ENCODE measurements at places on chromosomes 11 and 22.
A peak's percentile ranks its signal among the peaks of the same experiment; 100 is the strongest.

- no peak for DNase-seq
Observed at GRCh38 chr22:30511911-30512310, 6.4 kb upstream of the SEC14L4 start.

GRCh38 chr11:110479108-110480101, 49.7 kb downstream of the FDX1 start:
- peak; percentile 48 for DNase-seq

DNA sequence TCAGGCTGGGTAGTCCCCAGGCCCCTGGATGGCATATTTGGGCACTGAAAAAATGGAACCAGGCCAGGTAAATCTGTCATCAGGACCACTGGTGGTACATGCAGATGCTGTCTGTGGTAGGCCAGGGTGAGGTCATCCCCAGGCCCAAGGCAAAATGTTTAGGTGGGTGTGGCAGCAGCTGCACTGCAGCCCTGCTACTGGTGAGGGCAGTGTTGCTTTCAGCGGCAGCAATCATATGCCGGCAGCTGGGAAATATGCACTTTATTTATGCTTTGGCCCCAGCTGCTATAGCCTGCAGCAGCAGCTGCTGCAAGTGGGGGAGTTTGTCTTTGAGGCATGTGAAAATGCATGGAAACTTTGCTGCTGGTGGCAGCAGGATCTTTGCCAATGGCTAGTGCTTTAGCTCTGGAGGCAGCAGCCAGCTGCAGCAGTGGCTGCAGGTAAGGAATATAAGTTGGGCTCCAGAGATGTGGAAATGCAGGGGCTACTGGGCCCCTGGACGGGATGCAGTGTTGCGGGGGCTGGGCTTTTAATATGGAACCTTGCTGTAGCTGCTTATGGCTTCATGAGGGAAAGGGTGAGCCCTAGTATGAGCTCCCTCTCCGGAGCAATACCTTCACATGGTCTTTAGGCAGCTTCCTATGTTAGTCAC, 365.7 kb upstream of the CADM1 start:
- DNase-seq, result peak; percentile 84

- DNase-seq, result no peak
Observed at GRCh38 chr11:72773291-72773690, 20.6 kb downstream of the STARD10 start.

- peak; percentile 17 for DNase-seq
Observed at GRCh38 chr11:128053981-128054931, 533.1 kb downstream of the ETS1 start.

GRCh38 chr11:15931497-15931896, 424.8 kb downstream of the SOX6 start:
- DNase-seq, result no peak

- no peak for DNase-seq
Observed at GRCh38 chr11:69351460-69351859, 57.5 kb downstream of the MYEOV start.

DNA sequence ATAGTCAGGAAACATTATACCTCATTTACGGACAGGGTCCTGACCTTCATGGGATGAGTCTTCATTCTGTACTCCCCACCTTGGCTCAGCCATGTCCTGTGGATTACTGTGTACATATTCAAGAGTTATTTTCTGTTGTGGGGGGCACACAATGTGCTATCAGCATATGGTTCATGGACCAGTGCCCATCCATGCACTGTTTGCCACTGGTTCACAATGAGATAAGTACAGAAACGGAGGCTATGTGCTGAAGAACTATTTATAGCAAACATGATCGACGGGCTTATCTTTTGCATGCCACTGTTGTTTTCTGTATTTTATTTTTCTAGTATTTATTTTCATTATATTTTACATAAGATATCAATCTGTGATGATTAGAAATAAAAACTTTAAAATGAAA, 56.4 kb upstream of the CCDC89 start:
- no peak for DNase-seq

DNA sequence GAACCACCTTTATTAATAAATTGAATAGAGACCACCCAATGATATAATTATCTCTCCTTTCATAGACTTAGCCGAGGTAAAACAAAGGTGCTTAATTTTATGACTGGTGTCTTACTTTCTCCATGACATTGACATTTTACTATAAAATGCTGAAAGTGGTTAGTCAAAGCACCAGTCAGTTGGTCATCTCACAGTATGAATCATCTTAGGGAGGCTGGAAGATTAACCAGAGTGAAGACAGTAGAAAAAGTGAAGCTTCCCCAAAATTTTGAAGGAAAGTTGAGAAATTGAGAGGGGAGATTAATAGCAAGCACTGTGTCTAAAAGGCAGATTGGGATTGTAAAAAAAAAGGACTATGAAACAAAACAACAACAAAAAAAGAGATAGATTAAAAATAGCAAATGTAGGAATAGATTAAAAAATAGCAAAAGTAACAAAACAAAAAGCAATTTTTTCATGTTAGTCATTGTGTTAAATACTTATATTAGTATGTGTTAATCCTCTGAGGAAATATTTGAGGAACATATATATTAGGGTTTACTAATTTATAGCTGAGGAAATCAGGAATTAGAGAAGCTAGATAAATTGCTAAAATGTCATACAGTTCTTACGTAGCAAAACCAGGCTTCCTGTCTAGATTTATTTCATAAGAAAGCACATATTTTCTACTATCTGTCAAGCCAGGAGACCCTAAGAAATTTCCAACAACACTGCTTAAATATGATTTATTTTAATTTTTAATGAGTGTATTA, 557.3 kb upstream of the ANO5 start:
- no peak for DNase-seq

GRCh38 chr11:100903284-100903683, 216.2 kb downstream of the ARHGAP42 start:
- DNase-seq, result no peak

DNA sequence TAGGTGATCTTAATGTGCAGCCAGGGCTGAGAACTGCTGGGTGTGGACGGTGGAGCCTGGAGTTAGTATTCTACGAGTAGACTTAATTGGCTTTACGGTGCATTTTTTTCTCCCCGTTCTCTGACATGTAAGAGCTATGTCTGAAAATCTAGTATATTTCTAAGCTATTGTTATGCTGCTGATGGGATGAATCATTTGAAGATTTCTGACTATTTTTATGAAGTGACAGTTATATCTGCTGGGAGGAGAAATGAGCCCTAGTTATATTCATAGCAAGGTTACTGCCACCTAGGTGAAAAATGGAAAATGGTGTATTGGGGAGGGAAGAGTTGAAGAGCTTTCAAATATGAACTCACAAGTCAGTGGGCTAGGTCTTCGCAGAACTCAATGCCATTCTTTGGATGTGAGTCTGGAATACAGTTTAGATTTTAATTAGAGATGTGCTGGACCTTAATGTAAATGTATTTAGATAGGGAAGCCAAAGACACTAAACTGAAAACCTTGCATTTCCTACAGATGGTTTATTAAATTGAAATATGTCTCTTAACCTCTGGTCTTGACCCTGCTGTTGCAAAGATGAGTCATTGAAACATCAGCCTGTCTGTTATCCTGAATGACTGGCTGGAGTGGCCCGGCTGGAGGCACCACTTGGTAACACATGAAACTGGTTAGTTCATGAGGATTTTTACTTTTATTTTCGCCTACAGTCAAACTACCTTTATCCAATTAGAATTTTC, 293.7 kb downstream of the DDX10 start:
- no peak for DNase-seq

GRCh38 chr11:125701858-125702621, 21.4 kb upstream of the ACRV1 start:
- DNase-seq, result no peak

GRCh38 chr11:14058061-14058460, 95.5 kb downstream of the SPON1 start:
- no peak for DNase-seq

- DNase-seq, result no peak
Observed at GRCh38 chr11:2731130-2732125, 31.6 kb upstream of the KCNQ1OT1 start.

GRCh38 chr11:28860893-28861292, 752.7 kb downstream of the METTL15 start:
- DNase-seq, result no peak

DNA sequence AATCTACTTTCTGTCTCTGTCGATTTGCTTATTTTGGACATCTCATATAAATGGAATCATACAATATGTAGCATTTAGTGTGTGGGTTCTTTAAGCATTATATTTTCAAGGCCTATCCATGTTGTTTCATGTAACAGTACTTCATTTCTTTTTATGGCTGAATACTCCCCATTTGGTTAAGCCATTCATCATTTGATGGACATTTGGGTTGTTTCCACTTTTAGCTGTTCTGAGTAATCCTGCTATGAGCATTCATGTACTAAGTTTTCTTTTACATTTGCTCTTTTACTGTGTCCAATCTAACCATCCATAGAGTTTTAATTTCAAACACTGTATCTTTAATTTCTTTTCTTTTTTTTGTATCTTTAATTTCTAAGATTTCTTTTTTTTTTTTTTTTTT, 55.6 kb upstream of the SPTBN2 start:
- no peak for DNase-seq

GRCh38 chr22:46088541-46089311, 61.6 kb upstream of the PPARA start:
- DNase-seq, result no peak

- no peak for DNase-seq
Observed at GRCh38 chr11:120061036-120061760, 76.7 kb downstream of the TRIM29 start.

- DNase-seq, result no peak
Observed at GRCh38 chr22:19991645-19992451, 24.8 kb downstream of the ARVCF start.

- no peak for DNase-seq
Observed at GRCh38 chr11:76206077-76206326, 300 bp downstream of the WNT11 start.

- DNase-seq, result peak; percentile 8
Observed at GRCh38 chr22:46469711-46470110, 67.7 kb downstream of the CELSR1 start.

GRCh38 chr22:42317691-42318547, 47.5 kb upstream of the TCF20 start:
- DNase-seq, result peak; percentile 31

- no peak for DNase-seq
Observed at GRCh38 chr11:57150454-57150917, 31.3 kb upstream of the LRRC55 start.

- no peak for DNase-seq
Observed at GRCh38 chr11:66242095-66242765, 26.2 kb upstream of the RAB1B start.

DNA sequence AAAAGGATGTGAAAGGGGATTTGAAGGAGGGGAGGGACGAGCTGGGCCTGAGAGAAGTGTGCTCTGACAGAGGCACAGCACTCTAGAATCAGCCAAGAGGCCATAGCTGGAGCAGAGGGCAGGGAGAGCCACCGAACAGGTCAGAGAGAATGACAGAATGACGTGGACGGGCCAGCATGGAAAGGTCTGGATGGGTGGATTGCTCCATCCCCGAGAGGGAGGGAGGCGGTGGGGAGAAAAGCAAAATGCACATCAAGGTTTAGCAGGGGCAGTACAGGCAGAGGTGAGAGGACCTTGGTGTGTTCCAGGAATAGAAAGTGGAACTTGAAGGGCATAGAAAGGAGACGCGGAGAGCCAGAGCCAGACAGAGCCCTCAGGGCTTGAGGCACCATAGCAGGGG, 6.9 kb downstream of the PMM1 start:
- no peak for DNase-seq

DNA sequence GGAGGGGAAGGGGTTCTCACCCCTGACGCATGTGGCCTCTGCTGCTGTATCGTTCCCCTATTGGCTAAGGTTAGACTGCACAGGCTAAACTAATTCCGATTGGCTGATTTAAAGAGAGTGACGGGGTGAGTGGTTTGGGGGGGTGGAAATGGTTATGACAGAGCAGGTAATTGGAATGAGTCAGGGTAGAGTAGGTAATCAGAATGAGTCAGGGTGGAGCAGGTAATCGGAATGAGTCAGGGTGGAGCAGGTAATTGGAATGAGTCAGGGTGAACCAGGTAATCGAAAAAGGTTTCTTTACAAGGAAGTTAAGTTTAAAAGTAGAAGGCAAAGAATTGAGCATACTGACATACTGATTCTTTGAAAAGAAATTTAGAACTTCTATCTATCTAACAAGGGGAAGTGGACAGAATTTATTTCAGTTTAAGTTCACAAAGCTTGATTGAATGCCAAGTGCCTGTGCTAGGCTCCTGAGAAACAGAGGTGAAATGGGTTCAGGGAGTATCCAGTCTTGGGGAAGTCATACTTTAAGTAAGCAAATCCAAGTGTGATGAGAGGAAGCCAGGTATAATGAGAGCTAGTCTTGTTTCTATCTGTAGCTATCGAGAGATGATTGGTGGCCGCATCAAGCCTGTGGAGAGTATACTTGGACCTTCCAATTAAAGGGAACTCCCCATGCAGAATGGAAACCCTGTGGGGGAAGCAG, 58.0 kb downstream of the C11orf91 start:
- no peak for DNase-seq

GRCh38 chr11:43376065-43376464, 17.3 kb downstream of the TTC17 start:
- DNase-seq, result no peak

DNA sequence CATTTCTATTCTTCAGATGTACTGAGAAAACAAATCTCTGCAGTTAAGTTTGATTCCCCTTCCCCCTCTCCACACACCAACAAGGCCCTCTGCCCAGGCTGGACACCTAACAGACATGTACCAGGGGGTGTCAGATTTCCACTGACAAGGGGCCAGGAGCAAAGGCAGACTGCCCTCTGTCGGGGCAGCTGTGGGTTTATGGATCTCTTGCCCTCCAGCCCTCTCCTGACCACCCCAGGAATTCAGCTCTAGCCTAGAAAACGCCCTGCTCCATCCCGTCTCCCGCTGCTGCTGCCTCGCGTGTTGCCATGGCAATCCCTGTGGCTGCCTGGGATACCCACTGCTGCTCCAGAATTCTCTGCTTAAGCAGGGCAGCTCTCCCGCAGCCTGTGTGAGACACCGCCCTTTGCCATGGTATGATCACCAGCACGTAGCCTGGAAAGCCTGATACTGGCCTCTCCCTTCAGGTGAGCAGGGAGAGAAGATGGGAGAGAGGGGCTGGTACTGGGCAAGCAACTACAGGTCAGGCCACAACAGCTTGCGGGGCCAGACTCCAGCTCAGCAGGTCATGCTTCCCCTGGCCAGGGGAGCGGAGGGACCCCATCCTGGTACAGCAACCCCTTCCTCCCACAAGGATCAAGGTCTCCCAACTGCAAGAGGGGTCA, 41.6 kb downstream of the BUD13 start:
- DNase-seq, result no peak

- DNase-seq, result no peak
Observed at GRCh38 chr11:37322333-37323194, 724.5 kb upstream of the RAG2 start.

GRCh38 chr11:10931761-10932670, 74.2 kb upstream of the ZBED5 start:
- DNase-seq, result no peak

DNA sequence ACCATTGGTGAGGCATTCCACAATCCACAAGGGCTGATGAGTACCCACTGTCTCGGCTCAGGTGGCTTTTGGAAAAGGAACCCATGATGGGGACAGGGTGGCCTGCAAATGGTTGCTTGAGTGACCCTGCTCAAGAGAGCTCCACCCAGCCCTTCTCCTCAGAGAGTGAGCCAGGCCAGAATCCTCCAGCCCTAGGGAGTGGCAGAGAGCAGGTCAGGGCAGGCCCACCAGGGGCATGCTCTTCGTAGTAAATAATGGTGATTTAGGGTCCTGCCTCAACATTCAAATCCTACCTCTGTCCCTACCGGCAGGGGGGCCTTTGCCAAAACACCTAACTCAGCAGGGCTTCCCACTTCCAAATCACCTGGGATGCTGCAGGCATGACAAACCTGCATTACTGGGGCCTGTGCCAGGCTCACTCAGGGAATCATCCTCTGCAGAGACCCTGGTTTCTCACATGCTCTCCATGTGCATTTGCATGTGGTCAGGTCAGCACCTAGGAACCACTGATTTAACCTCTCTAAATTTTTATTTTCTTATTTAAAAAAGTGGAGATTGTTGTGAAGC, 17.3 kb upstream of the TP53I11 start:
- no peak for DNase-seq
